ENCODE measurements at places on chromosomes 12 and 14.

DNA sequence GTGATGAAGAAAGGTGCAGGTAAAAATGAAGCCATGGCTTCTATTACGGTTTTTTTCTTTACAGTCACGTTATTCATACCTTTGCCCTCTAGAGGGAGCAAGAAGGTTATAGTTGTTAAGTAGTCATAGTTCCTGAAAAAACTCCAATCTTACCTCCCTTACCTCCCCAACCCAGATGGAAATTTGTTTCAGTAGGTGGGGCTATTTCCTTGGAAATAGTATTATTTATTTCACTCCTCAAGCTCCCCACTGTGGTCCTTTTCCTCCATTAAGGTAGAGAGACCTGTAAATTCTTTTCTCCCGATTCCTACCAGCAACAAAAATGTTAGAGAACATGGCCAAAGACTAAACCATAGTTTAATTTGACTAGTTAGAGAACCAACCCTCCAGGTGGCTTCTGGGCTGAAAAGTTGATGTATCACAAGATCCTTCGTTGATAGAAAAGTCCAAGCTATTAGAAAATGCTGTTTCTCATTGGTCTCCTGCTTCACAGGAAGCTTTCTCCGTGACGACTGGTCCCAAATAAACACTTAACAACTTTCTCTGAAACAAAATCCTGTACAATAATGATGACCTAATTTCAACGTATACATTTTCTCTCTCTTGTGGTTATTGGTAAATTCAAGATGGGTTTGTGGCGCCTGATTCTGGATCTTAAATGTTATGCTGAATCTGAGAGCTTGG is 43.5 kb downstream of the TMX1 start:
- no peak overlapping the region for H3K27ac ChIP-seq
- DNase-seq: no peak
- H3K36me3 ChIP-seq: no peaks in the 10 kb centered on the region
- no peaks in the 10 kb centered on the region for H3K27me3 ChIP-seq
- H3K4me3 ChIP-seq: no peak overlapping the region
- peaks cover 5% of the 10 kb centered on the region for H3K4me1 ChIP-seq

DNA sequence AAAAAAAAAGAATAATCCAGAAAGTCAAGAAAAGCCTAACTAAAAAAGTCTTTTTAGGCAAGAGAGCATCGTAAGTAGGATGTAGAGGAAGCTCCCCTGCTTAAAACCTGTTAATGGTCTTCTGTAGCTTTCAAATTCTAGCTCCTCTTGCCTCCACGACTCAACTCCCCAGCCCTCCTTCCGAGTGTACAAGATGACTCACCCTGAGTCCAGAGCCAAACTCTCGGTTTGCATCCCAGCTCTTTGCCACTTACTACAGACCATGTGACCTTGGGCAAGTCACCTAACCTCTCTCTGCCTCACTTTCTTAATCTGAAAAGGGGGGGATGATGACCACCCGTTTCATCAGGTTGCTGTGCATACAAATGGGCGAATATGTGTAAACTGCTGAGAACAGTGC is 460.4 kb downstream of the DPF3 start:
- H3K4me1 ChIP-seq: peaks cover 4% of the 10 kb centered on the region
- no peak overlapping the region for H3K4me3 ChIP-seq
- H3K27me3 ChIP-seq: peaks cover 13% of the 10 kb centered on the region
- no peak for DNase-seq
- H3K36me3 ChIP-seq: no peaks in the 10 kb centered on the region

- peak within 1 kb of the TSS; percentile 77 for H3K4me3 ChIP-seq
- H3K27ac ChIP-seq: peak within 1 kb of the TSS; percentile 92
- H3K36me3 ChIP-seq: no peaks in the 10 kb centered on the region
- H3K27me3 ChIP-seq: peaks cover 62% of the 10 kb centered on the region
- no peak for DNase-seq
Measured at GRCh38 chr12:48004053-48004941, at the start of gene COL2A1. Gene COL2A1, minus strand, starts transcription at chr12:48004476. Its CDS starts 155 bp downstream, at chr12:48004321.

DNA sequence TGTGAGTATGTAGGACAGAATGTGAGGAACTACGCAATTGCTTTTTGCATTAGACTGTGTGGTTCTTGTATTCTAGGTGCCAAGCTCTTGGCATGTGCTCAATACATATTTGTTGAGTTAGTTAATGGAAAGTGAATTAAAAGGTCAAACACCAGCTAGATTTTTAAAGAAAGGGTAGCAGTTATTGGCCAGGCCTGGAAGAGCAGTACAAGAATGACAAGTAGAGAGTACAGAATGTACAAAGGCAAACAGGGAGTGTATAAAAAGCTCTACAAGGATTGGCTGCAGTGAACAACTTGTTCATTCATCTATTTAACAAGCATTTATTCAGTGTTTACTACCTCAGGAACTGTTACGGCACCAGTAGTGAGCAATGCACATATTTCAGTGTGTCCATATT is 854.0 kb upstream of the SEL1L start:
- DNase-seq: no peak
- H3K4me1 ChIP-seq: no peaks in the 10 kb centered on the region
- no peaks in the 10 kb centered on the region for H3K27me3 ChIP-seq
- no peak overlapping the region for H3K27ac ChIP-seq

DNA sequence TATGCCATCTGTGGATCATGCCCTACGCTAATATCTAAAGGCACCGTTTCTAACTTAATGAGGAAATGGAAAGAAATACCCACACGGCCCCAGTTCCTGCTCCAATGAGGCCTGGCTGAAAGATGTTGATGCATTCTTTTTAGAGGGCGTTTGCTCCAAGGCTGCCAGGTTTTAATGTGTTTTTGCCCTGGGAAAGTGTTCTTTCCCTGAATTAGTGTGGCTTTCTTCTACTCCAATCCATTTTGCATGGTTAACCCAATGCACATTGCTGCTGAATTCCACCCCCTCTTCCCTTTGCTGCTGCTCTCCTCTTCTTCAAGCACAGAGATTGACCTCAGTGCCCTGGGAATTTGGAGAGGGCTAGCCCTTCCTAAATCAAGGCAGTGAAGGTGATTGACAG is 1.1 kb downstream of the MYF5 start:
- no peaks in the 10 kb centered on the region for H3K36me3 ChIP-seq
- peaks cover 14% of the 10 kb centered on the region for H3K4me1 ChIP-seq
- H3K27ac ChIP-seq: no peak overlapping the region
- DNase-seq: no peak
- H3K27me3 ChIP-seq: peaks cover 53% of the 10 kb centered on the region

DNA sequence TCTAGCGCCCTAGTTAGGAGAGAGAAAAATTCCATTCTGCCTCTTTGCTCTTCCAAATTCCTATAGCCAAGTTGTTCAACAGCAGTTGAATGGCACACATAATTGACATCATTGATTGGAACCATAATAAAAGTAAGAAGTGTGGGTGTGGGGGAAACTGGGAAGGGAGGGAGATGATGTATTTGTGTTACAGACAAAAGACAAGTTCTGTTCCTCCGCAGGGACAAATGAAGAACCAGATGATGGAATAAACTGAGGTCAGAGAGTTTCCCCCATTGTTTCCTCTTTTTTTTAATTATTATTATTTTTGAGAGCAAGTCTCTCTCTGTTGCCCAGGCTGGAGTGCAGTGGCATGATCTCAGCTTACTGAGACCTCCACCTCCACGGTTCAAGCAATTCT is 34.9 kb downstream of the GDF11 start:
- peaks cover 22% of the 10 kb centered on the region for H3K36me3 ChIP-seq
- H3K27me3 ChIP-seq: no peaks in the 10 kb centered on the region
- DNase-seq: no peak
- H3K27ac ChIP-seq: no peak overlapping the region
- no peak overlapping the region for H3K4me3 ChIP-seq

DNA sequence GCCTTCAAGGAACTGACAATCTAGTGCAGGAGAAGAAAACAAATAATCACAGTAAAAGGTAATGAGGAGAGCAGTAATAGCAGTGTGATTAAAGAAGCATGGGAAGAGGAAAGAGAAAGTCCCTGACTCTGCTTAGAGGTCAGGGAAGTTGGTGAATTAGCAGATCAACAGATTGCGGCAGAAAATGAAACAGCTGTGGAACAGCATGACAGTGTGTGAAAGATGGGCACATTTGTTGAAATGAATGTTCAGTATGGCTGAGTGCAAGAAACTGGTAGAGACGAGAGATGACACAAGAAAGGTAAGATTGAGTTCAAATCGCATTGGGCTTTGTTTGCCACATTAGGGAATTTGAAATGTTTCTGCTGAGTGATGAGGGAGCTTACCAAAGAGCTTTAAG is 63.7 kb upstream of the RASSF8 start:
- H3K4me1 ChIP-seq: no peaks in the 10 kb centered on the region
- no peak overlapping the region for H3K27ac ChIP-seq
- H3K27me3 ChIP-seq: no peaks in the 10 kb centered on the region
- DNase-seq: no peak

DNA sequence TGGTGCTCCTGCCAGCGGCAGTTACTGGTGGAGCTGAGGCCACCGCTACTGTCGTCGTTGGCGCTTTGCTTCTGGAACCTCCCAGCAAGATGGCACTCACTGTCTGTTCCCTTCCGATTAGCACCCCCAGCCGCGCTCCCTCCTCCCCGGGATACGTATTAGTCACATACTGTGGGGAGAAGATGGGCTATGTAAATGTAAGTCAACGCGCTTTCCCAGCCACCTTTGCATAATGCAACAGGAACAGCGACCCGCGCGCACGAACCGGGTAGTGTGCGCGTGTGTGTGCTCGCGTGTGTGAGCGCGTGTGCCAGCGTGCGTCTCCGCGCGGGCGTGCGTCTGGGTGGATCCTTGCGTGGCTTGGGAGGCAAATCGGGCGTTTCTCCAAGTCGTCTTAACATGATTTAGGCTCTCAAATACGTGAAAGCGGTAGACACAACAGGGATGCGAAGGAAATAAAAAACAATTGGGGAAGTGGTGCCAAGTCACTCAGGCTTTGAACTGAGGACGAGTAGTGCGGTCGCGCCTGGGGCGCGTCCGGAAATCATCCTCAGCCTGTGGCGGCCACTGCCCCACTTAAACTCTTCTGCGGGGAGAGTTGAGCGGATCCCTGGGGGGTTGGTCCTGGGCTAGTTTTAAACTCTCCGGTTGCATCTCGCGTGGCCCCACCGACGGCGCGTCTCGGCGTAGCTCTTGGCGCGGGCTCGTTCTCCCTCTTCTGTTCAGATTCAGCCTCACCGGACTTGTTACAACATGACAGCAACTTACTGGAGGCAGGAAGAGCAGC is 1.8 kb downstream of the FLRT2 start:
- H3K4me3 ChIP-seq: peak overlapping the region; percentile 93
- peak overlapping the region; percentile 91 for H3K27ac ChIP-seq
- peaks cover 61% of the 10 kb centered on the region for H3K4me1 ChIP-seq
- H3K36me3 ChIP-seq: no peaks in the 10 kb centered on the region
- no peaks in the 10 kb centered on the region for H3K27me3 ChIP-seq

DNA sequence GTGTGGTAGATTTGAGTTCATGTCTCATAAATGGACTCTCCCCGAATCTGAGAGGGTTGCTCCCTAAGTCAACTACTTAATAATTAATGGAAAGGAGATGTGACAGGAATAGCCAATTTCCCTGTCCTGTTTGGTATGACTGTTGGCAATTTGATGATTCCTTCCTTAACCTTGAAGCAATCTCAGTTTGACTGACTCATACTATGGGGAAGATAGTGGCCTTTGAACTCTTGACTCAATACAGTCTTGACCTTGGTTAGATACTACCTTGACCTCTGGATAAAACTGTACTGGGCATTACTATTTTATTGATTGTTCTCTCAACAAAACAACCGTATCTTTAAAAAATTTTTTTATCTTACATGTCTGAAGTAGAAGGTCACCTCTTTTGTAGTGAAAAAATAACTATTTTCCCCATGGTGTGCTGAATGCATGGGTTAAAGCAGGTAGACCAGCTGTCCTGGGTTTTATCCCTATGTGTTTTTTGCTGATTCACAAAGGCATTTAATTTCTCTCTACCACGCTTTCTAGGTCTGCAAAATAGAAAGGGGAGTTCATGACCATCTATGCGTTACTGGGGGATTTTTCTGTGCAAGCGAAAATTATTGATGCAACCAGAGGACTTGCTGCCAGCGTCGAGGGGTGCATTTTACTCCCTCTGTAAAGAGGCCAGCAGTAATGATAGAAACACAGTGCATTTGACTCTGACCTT is 80.1 kb downstream of the ETV6 start:
- no peaks in the 10 kb centered on the region for H3K36me3 ChIP-seq
- no peaks in the 10 kb centered on the region for H3K27me3 ChIP-seq
- no peak overlapping the region for H3K4me3 ChIP-seq
- peaks cover 41% of the 10 kb centered on the region for H3K4me1 ChIP-seq

All from mesothelial cell of epicardium (in vitro differentiated cells).